SK-N-SH (cell line): ENCODE measurements at places on chromosomes 11 and 22.
A peak's percentile ranks its signal among the peaks of the same experiment; 100 is the strongest.

- no peaks in the 10 kb centered on the region for H3K27me3 ChIP-seq
- no peaks in the 10 kb centered on the region for H3K36me3 ChIP-seq
- DNase-seq, result no peak
- no peaks in the 10 kb centered on the region for H3K4me1 ChIP-seq
- H3K4me3 ChIP-seq, result no peak overlapping the region
Measured at GRCh38 chr22:31653944-31654343, 8.1 kb downstream of the PISD start.

GRCh38 chr11:8765294-8765693, 82.7 kb downstream of the RPL27A start:
- DNase-seq, result no peak
- H3K4me3 ChIP-seq, result no peak overlapping the region
- H3K27me3 ChIP-seq, result no peaks in the 10 kb centered on the region
- peaks cover 2% of the 10 kb centered on the region; the same call in 1 of the 2 replicates for H3K4me1 ChIP-seq
- peak overlapping the region; percentile 85 for H3K27ac ChIP-seq

DNA sequence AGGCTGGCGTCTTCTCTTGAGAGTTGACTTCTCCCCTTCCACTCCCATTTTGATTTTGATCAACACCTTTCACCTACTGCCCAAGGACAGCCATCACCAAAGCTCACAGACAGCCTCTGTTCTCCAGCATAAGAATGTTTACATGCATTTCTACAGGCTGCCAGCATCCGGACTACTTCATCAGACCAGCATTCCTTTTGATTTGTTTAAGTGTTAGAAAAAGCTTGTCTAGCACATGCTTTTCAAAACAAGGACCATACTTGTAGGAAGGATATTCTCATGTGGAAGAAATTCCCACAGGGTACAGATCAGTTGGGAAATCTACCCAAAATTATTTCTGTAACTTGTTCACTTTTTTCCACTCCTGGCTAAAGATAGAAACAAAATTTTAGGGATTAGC, 6.2 kb upstream of the KCNA4 start:
- no peaks in the 10 kb centered on the region for H3K36me3 ChIP-seq
- no peaks in the 10 kb centered on the region for H3K4me1 ChIP-seq
- peaks cover 4% of the 10 kb centered on the region; the same call in 1 of the 2 replicates for H3K27me3 ChIP-seq

DNA sequence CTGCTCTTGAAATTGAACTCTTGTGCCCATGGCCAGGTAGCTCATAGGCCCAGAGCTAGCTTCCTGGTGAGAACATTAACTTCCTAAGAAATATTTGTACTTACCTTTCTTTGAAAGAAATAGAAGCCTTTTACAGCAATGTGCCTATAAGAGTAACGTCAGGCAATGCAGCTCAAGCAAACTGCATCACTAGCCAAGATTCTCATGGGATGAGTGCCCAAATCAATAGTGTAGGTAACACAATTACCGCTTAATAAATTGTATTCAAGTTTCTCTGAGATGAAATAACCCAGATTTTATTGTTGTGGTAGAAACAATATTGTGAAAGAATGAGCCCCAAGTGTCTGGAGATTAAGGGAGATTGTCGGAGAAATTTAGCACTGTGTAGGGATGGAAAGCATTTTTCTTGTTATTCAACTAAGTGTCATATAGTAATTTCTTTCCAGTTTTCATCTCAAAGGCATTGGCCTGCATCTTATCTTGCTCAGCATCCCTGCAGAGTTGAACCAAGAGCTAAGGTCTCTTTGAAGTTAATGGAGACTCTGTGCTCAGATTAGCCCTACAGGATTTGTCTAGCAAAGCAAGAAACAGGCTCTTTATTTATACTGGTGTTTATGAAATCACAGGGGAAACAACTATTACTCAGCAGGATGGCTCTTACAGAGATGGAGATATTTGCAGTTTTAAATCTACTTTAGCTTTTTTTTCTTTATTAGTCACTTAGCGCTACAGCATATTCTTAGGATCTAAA, 321.0 kb upstream of the PDGFD start:
- no peaks in the 10 kb centered on the region for H3K36me3 ChIP-seq
- no peak overlapping the region for H3K4me3 ChIP-seq
- no peaks in the 10 kb centered on the region; the same call in 1 of the 2 replicates for H3K4me1 ChIP-seq
- no peak for DNase-seq

- no peak for DNase-seq
- H3K4me3 ChIP-seq, result no peak overlapping the region
- no peaks in the 10 kb centered on the region for H3K36me3 ChIP-seq
- H3K27ac ChIP-seq, result no peak overlapping the region
- peaks cover 8% of the 10 kb centered on the region; the same call in 1 of the 2 replicates for H3K4me1 ChIP-seq
Measured at GRCh38 chr11:26583550-26583949, 11.5 kb upstream of the MUC15 start.

- no peaks in the 10 kb centered on the region for H3K36me3 ChIP-seq
- no peaks in the 10 kb centered on the region for H3K27me3 ChIP-seq
- DNase-seq, result no peak
- H3K4me3 ChIP-seq, result no peak overlapping the region
- H3K27ac ChIP-seq, result no peak overlapping the region
- no peaks in the 10 kb centered on the region for H3K4me1 ChIP-seq
Measured at GRCh38 chr22:45928726-45929368, 48.1 kb downstream of the WNT7B start.

GRCh38 chr11:128707681-128708080, 13.8 kb downstream of the FLI1 start:
- H3K36me3 ChIP-seq, result peaks cover 11% of the 10 kb centered on the region
- H3K4me3 ChIP-seq, result no peak overlapping the region
- no peaks in the 10 kb centered on the region for H3K27me3 ChIP-seq

DNA sequence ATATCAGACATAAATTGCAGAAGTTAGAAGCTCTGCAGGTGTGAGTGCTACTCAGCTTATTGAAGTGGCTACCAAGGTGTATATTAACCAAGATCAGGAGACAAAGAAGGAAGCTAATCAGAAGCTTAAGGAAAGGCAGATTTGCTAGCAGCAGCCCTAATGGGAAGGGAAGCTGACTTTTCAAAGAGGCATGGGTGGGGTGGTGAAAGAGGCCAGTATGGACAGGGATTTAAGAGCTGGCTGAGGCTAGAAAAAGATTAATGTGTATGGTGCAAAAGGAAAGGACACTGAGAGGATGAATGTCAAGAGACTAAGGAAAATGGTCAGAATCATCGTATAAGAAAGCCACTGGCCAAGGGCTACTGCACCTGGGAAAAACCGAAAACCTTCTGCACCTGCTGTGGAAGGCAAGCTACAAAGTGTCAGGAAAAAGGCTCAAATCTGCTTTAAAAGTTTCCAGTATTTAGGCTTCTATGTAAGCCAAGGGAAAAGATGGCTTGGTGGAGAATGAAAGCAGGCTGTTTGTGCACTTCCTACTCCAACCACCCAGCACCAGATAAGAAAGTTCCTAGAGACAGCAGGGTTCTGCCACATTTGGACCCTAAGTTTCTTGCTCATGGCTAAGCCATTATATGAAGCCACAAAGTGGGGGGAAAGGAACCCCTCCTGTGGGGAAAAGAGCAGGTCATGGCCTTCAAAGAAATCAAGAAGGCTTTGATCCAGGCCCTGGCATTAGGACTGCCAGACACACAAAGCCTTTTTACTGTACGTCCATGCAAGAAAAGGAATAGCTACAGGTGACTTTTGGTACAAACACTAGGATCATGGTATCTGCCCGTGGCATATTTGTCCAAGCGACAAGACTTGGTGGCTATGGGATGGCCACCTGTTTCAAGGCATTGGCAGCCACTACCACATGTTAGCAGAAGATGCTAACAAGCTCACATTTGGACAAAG, 40.9 kb upstream of the GLYAT start:
- no peak for DNase-seq
- no peak overlapping the region for H3K4me3 ChIP-seq
- H3K36me3 ChIP-seq, result no peaks in the 10 kb centered on the region
- no peak overlapping the region for H3K27ac ChIP-seq
- no peaks in the 10 kb centered on the region; the same call in 1 of the 2 replicates for H3K27me3 ChIP-seq
